Right kidney (tissue), 9 donors: ENCODE measurements at places on chromosomes 12 and 14.

DNA sequence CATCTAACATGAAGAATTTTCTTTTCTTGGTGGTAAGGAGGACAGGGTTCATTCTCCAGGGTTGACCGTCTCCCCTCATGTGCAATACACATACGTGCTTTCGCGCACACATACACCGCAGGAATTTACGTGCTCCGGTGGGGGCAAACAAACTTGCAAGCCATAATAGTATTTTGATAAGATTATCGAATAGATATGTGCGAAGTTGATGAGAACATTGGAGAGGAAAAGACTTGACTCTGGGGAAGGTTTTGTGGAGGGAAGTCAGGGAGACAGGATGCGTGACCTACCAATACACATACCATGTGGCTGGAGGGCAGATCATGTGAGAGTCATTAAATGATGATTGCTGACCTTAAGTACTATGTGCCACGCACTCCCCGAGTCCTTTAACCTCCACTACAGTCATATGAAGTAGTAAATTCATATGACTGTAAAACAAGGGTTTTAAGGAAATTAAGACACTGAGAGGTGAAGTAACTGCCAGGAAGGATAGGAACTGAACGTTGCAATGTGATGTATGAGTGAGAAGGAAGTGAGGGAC is 921 bp downstream of the RAD51B start:
- DNase-seq: no peak

GRCh38 chr12:91918431-91918830 is 227.2 kb downstream of the BTG1 start:
- no peak for DNase-seq

GRCh38 chr12:15526033-15526432 is 203.7 kb downstream of the PTPRO start:
- DNase-seq: no peak

DNA sequence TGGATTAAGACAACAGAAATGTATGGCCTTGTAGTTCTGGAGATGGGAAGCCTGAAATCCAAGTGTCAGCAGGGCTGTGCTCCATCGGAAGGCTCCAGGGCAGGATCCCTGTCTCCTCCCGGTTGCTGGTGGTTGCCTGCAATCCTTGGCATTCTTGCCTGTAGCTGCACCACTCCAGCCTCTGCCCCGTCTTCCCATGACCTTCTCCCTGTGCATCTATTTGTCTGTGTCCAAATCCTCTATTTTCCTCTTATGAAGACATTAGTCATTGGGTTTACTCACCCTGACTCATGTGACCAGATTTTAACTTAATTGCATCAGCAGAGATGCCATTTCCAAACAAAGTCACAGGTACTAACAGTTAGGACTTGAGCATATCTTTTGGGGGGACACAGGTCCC is 15.1 kb downstream of the TUNAR start:
- DNase-seq: no peak

DNA sequence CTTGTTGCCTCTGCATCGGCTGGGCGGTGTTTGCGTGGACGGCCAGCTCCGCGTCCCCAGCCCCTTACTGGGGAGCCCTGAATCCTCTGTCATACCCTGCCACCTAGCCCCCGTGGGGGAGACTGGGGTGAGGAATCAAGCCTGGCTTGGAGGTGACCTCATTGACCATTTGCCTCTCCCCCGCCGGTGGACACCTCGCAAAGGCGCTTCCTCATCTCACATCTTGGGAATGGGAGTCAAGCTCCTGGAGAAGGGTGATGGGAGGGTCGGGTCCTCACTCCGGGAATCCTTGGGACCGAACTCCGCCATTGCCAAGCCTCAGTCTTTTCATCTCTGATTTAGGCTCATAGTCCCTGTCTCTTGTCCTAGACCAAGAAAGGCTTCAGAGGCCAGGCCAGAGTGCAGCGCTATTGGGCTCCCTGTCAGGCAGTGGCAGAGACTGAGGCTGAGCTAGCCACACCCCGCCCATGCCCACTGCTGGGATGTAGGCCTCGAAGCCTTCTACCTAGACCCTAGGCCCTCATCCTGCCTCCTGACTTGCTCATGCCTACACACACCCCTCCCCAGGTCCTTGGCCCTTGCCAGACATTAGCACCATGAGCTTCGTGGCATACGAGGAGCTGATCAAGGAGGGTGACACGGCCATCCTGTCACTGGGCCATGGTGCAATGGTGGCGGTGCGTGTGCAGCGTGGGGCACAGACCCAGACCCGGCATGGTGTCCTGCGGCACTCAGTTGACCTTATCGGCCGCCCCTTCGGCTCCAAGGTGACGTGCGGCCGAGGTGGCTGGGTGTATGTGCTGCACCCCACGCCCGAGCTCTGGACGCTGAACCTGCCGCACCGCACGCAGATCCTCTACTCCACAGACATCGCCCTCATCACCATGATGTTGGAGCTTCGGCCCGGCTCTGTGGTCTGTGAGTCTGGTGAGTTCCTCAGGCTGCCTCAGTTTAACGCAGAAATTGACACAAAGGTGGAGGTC is 678 bp downstream of the TRMT61A start:
- peak; percentile 70 for DNase-seq

DNA sequence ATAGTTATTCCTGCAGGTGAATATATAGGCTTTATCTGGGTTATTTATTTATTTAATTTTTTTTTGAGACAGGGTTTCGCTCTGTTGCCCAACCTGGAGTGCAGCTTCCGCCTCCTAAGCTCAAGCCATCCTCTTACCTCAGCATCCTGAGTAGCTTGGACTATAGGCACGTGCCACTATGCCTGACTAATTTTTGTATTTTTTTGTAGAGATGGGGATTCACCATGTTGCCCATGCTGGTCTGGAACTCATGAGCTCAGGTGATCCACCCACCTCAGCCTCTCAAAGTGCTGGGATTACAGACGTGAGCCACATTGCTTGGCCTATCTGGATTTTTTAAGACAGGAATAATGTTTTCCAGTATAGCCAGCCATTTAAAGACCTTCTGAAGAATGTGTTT is 2.0 kb downstream of the RAN start:
- no peak for DNase-seq

DNA sequence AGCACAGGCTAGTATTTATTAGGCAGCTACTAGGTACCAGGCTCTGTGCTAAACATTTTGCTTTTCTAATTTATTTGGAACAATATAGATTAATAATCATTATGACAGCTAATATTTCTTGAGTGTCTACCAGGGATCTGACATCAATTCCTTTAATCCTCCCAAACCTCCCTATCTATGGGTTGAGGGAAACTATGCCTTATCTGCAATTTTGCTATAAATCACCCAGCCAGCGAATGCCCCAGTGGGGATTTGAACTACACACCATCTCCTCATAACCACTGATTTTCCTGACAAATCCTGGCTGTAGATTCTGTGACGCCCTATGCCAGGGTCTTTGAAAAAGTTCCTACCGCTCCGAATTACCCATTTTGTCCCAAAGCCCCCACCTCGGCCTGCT is 21.4 kb upstream of the PLEKHG3 start:
- DNase-seq: no peak
